ENCODE measurements at places on chromosomes 16 and 17. TPM values are rescaled to one million over a fixed set of nuclear protein-coding genes. Genes with fewer than 3 reads are reported as not detected.

- DNase-seq: no peak
These were observed 81.5 kb downstream of the VPS53 start for GRCh38 chr17:633133-633532.

DNA sequence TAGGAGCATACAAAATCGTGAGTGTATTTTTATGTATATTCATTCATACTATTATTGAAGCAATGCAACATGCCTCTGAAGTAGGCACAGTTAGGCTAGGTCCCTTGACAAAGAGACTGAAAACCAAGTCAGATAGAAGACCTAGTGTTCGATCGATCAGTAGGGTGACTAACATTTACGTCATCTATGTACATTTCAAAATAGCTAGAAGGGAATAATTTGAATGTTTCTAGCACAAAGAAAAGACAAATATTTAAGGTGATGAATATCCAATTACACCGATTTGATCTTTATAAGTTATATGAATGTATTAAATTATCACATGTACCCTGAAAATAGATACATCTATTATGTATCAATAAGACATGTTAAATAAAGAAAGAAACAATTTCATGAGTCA is 610.1 kb downstream of the TOX3 start:
- no peak for DNase-seq

DNA sequence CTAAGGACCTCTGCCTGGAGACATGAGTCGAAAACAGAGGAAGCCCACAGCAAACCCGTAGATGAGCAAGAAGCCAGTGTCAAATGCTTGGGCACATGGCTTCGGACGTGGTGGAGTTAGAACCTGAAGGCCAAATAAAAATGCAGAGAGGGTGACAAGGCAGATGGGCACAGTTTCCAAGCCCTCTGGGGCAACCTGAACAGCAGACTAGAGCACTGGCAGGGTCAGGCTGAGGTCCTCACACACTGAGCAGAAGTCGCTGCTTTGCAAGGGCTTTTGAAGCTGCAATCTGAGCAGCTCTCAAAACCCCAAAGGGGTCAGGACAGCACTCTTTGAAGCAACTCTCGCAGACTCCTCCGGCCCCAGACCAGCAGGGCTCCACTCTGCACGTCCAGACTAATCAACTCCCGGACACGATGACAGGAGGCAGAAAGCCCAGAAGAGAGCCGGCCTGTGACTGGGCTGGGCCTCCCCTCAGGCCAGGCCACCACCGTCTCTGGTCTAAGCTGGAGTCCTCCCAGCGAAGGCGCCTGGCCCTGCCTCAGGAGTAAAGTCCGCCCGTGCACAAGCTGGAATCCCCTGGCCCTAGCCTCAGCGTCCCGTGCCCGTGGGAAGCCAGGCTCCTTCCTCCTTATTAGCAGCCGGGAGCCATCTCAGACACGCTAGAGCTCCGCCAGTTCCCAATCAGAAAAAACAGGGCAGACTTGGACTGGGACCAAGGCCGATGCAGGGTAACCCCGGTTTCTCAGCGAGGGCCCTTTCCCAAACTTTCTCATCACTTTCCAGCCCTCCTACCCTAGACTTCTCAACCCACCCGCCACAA is 924 bp downstream of the SMARCD2 start:
- DNase-seq: no peak

IRF8 gene
- 23.0 TPM for total RNA-seq

- DNase-seq: peak; percentile 63
These were observed 59.5 kb downstream of the RAI1 start for GRCh38 chr17:17740615-17741348.

TNFRSF17 gene
- not detected for total RNA-seq

- DNase-seq: no peak
These were observed 243.9 kb upstream of the RBFOX1 start for GRCh38 chr16:7088711-7089110.

DNA sequence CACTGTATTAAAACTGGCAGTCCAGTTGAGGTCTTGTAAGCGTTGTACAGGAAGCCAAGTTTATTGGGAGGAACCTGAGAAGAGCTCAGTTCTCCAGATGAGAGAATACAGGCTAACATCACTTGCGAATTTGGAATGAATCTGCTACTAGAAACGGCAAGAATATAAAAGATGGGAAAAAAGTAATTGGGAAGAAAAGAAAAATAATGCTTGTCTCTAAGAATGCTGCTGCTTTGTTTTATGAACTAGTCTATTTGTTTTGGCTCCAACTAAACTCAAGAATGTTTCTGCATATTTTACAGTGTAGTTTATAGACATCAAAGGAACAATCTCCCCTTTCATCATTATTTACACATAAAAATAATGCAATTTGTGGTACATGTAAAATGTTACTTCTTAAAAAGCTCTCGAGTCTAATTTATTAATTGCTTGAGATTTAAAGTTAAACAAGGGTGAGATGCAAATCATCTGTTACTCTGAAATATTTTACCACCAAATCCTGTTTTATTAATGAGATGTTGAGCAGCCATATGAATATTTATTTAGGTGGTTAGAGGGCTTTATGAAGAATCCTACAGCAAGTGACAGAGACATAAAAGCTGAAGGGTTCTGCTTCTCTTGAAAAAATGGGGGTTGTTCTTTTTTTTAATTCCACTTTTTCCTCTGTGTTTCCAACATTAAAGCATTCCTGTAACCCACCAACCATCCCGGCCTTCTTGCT is 162.1 kb upstream of the AXIN2 start:
- no peak for DNase-seq

Data from CD8-positive, alpha-beta T cell (primary cell).